ENCODE measurements at places on chromosomes 16 and 17.

DNA sequence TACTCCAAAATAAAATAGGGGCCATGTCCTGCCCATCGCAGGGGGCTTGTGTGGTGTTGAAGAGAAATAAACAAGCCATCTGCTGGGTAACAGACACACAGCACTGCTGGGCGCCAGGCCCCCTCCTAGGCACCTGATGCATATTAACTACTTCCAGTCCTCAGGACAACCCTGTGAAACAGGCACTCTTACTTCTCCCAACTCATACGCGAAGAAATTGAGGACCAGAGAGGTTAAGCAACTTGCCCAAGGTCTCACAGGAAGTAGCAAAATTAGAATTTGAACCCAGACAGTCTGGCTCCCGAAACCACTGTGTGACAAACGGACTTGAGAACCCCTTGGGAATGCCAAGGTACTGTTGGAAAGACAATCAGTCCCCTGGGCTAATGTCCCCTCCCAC lies 2.8 kb downstream of the STX1B start:
- H3K27ac ChIP-seq: no peak overlapping the region
- DNase-seq: no peak
- 0 out of 2 replicates have a peak, but pooled peaks cover 3% of the 10 kb centered on the region for H3K27me3 ChIP-seq
- peaks cover under 1% of the 10 kb centered on the region for H3K4me1 ChIP-seq

- peaks cover 11% of the 10 kb centered on the region for H3K36me3 ChIP-seq
- no peaks in the 10 kb centered on the region for H3K27me3 ChIP-seq
Measured at GRCh38 chr16:31094088-31094423, 541 bp downstream of the VKORC1 start.

DNA sequence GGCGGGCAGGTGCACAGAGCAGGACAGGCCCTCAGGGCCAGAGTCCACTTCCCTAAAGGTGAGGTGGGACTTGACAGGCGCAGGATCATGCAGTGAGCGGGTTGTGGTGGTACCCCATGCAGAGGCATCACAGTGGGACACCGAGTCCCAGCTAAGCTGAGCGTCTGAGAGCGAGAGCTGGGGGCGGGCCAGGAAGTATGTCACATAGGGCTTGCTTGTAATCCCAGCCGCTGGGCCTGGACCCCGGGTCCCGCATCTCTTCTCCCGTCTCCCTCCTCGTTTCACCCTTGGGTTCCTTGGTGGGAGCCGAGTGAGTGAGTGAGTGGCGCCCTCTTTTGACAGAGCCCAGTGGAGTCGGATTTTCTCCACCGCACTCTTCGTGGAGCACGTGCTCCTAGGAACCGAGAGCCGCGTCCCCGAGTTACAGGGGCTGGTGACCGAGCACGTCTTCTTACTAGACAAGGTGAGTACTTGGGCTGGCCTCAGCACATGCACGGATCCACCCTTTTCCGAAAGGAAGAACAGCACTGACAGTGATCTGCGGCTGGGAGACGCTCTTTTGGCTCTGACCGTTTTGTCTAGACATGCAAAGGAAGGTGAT lies 50.8 kb upstream of the ENDOV start:
- DNase-seq: peak; percentile 81
- no peak overlapping the region for H3K4me3 ChIP-seq
- H3K36me3 ChIP-seq: 0 out of 2 replicates have a peak, but pooled peaks cover 4% of the 10 kb centered on the region
- H3K27ac ChIP-seq: no peak overlapping the region
- H3K27me3 ChIP-seq: no peaks in the 10 kb centered on the region
- no peaks in the 10 kb centered on the region for H3K4me1 ChIP-seq

DNA sequence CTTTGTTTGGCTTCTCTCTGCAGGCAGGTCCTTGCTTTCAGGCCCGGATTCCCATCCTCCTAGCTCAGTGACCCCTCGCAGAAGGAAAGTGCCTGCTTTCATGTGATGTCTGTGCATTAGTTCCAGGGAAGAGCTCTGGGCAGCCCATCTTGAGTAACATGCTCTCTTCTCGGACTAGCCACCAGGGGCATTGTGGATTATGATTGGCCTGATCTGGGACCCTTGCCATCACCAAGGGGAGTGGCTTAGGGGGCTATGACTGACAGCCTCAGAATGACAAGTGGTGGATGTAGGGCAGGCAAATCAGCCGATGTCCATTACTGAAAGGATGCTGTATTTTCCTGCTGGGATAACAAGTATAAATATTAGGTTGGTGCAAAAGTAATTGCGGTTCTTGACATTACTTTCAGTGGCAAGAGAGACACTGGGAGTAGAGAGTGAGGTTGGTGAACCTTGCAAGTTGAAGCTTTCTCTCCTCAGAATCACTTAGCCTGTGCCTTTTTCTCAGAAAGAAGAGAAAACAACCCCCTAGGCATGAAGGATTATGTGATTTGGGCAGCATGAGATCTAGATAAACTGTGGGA lies 71.5 kb upstream of the MPHOSPH6 start:
- no peaks in the 10 kb centered on the region for H3K36me3 ChIP-seq
- no peak for DNase-seq
- no peaks in the 10 kb centered on the region for H3K27me3 ChIP-seq
- no peaks in the 10 kb centered on the region for H3K4me1 ChIP-seq

- no peak for DNase-seq
- H3K4me1 ChIP-seq: peaks cover 16% of the 10 kb centered on the region
- no peak overlapping the region for H3K4me3 ChIP-seq
Measured at GRCh38 chr17:40022961-40023541, 7.8 kb downstream of the CSF3 start.

GRCh38 chr16:80994451-80994850 lies 12.2 kb downstream of the CMC2 start:
- H3K36me3 ChIP-seq: no peaks in the 10 kb centered on the region
- no peak for DNase-seq
- H3K4me3 ChIP-seq: no peak overlapping the region
- H3K27me3 ChIP-seq: no peaks in the 10 kb centered on the region
- H3K4me1 ChIP-seq: no peaks in the 10 kb centered on the region
- no peak overlapping the region for H3K27ac ChIP-seq

GRCh38 chr16:86961171-86961601 lies 356.0 kb downstream of the C16orf95 start:
- no peak overlapping the region for H3K27ac ChIP-seq
- H3K4me3 ChIP-seq: no peak overlapping the region
- no peaks in the 10 kb centered on the region for H3K27me3 ChIP-seq
- peaks cover 17% of the 10 kb centered on the region for H3K4me1 ChIP-seq

GRCh38 chr17:68482576-68483041 lies 25.3 kb upstream of the WIPI1 start:
- no peaks in the 10 kb centered on the region for H3K4me1 ChIP-seq
- H3K36me3 ChIP-seq: no peaks in the 10 kb centered on the region
- H3K27me3 ChIP-seq: no peaks in the 10 kb centered on the region
- DNase-seq: no peak

DNA sequence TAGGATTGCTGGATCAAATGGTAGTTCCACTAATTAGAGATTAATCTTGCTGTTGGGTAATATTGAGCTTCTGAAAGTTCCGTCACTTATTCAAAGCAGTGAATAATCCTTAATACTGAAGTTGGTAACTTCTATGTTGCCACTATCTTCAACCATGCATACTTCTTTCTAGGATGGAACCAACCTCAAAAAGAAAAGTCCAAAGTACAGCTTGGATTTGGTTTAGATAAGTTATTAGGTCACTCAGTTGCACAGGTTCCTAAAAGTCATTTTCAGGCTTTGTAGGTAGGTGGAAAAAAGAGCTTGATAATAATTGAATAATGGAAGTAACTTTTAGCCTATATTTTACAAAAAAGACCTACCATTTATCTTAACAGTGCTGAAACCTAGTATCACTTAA lies 78.7 kb downstream of the MAP2K4 start:
- no peak for DNase-seq
- H3K36me3 ChIP-seq: no peaks in the 10 kb centered on the region
- H3K27ac ChIP-seq: no peak overlapping the region
- H3K27me3 ChIP-seq: no peaks in the 10 kb centered on the region
- no peaks in the 10 kb centered on the region for H3K4me1 ChIP-seq

GRCh38 chr16:84570739-84571403 lies 47.0 kb downstream of the COTL1 start:
- no peak overlapping the region for H3K4me3 ChIP-seq
- DNase-seq: no peak
- H3K27me3 ChIP-seq: no peaks in the 10 kb centered on the region
- H3K27ac ChIP-seq: no peak overlapping the region
- no peaks in the 10 kb centered on the region for H3K4me1 ChIP-seq

GRCh38 chr16:86953631-86954391 lies 363.4 kb downstream of the C16orf95 start:
- H3K36me3 ChIP-seq: no peaks in the 10 kb centered on the region
- H3K27me3 ChIP-seq: no peaks in the 10 kb centered on the region
- no peak overlapping the region for H3K4me3 ChIP-seq
- peak; percentile 50 for DNase-seq
- peaks cover 39% of the 10 kb centered on the region for H3K4me1 ChIP-seq

GRCh38 chr17:21345236-21345635 lies 30.9 kb upstream of the KCNJ12 start:
- H3K36me3 ChIP-seq: no peaks in the 10 kb centered on the region
- H3K4me3 ChIP-seq: no peak overlapping the region
- DNase-seq: peak; percentile 56
- H3K4me1 ChIP-seq: no peaks in the 10 kb centered on the region
- no peak overlapping the region for H3K27ac ChIP-seq

DNA sequence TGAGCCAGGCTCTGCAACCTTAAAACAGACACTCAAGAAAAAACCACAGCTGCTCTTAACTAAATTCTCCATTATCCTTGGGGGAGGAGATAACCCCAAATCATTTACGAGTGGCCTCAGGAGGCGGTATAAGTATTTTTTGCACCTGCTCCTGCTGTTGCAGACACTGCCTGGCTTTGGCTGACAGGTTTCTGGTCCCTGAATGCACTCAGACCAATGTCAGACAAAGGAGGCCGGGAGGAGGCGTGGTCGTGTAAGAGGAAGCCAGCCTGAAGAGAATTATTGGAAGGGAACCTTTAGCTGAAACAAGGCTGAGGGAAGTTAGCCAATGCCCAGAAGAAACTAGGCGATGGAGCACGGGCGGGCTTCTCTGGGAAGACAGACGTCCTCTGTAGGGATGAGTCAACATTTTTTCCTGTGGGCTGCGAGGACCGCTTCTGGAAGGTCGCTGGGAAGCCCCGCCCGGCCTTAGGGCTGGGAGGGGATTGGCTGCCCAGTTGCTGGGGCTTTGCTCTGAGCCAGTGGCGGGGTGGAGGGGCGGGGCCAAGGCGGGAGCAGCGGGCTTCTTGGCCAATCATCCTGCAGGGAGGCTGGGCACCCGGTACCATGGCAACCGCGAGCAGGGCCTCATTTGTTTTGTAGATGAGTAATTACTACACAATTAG lies 82.3 kb downstream of the CCDC182 start:
- H3K4me1 ChIP-seq: peaks cover 25% of the 10 kb centered on the region
- H3K36me3 ChIP-seq: no peaks in the 10 kb centered on the region
- no peaks in the 10 kb centered on the region for H3K27me3 ChIP-seq
- DNase-seq: peak; percentile 98
- peak overlapping the region; percentile 38 for H3K4me3 ChIP-seq
- peak overlapping the region; percentile 85 for H3K27ac ChIP-seq

DNA sequence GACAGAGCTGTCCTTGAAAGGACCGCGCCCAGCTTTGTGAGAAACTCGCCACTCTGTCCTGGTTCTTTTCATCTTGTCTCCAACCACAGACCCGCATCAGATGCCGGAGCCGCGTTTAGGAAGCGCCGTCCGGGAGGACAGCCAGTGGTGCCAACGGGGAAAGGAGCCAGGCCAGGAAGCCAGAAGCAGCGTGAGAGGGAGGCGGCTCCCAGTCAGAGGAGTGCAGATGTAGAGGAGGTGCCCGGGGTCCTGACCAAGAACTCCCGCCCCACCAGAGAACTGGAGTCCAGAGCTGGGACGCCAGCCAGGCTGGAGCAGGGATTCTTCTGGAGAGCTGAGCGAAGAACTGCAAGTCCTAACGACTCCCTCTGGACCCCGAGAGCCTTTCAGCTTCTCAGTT lies 49.3 kb upstream of the TNRC6C start:
- H3K4me1 ChIP-seq: no peaks in the 10 kb centered on the region
- DNase-seq: no peak
- H3K4me3 ChIP-seq: no peak overlapping the region
- no peaks in the 10 kb centered on the region for H3K27me3 ChIP-seq
- H3K27ac ChIP-seq: no peak overlapping the region

GRCh38 chr16:11619327-11619851 lies 32.7 kb upstream of the LITAF start:
- no peak for DNase-seq
- no peaks in the 10 kb centered on the region for H3K4me1 ChIP-seq
- H3K27me3 ChIP-seq: no peaks in the 10 kb centered on the region

- H3K27ac ChIP-seq: no peak overlapping the region
- no peaks in the 10 kb centered on the region for H3K27me3 ChIP-seq
- H3K4me1 ChIP-seq: no peaks in the 10 kb centered on the region
- peak; percentile 10 for DNase-seq
- no peaks in the 10 kb centered on the region for H3K36me3 ChIP-seq
Measured at GRCh38 chr17:70084476-70084875, 9.5 kb downstream of the KCNJ16 start.

- no peak overlapping the region for H3K4me3 ChIP-seq
- no peaks in the 10 kb centered on the region for H3K27me3 ChIP-seq
- DNase-seq: no peak
- H3K36me3 ChIP-seq: no peaks in the 10 kb centered on the region
- H3K27ac ChIP-seq: no peak overlapping the region
Measured at GRCh38 chr17:320809-321385, 31.7 kb downstream of the RPH3AL start.

- H3K27me3 ChIP-seq: no peaks in the 10 kb centered on the region
- peak overlapping the region; percentile 57 for H3K4me3 ChIP-seq
- DNase-seq: no peak
Measured at GRCh38 chr17:7916385-7916682, 245 bp upstream of the RNF227 start.

DNA sequence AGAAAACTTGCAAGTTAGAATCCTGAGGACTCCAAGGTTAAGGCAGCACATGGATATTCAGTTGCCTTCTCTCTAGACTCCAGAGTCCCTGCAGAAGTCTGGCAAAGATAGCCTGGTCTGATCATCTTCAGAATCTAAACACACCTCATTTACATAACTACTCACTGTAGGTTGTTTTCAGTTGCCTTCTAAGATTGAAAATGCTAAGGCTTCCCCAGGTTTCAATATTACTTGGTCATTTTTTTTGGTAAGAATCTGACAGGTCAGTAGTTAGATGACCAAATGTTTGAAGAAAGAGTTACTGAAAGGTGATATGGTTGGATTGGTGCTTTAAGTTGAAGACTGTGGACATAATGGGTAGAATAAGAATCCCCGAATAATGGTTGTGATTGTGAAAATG lies 205.4 kb upstream of the KCNJ16 start:
- H3K36me3 ChIP-seq: no peaks in the 10 kb centered on the region
- no peaks in the 10 kb centered on the region for H3K4me1 ChIP-seq
- no peak overlapping the region for H3K27ac ChIP-seq

DNA sequence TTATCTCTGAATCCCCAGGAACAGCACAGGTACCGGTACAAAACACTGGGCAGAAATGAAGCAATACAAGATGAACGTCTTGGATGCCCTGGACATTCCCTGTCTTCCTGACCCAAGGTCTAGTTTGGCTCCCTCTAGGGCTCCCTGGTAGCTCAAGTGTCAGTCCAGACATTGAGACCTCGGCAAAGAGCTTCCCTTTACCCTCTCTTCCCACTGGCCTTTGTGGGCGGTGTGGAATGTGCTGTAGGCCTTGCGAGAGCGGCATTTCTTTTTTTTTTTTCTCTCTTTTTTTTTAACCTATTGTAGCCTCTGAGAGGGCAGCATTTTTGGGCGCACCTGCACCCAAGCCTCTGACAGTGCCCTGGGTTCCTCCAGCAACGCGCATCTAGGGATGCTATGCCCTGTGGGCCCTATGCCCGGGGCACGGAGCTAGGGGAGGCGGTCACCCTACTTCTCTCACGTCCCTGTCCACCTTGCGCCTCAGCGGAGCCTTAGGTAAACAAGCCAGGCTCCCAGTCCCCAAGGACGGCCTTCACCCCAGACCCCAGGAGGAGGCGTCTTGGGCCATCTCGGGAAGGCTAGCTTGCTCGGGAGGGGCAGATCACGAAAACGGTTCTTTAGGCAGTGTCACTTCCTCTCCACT lies 1.2 kb upstream of the NFATC3 start:
- no peaks in the 10 kb centered on the region for H3K27me3 ChIP-seq
- DNase-seq: peak; percentile 35
- peak overlapping the region; percentile 96 for H3K27ac ChIP-seq
- peak overlapping the region; percentile 89 for H3K4me3 ChIP-seq
- no peaks in the 10 kb centered on the region for H3K4me1 ChIP-seq
- no peaks in the 10 kb centered on the region for H3K36me3 ChIP-seq

Measured in SJCRH30 (cell line).